ENCODE measurements at places on chromosomes 6 and 20. TPM values are rescaled to one million over a fixed set of nuclear protein-coding genes. Genes with fewer than 3 reads are reported as not detected.

GRCh38 chr20:18363708-18364107, 75.4 kb downstream of the ZNF133 start:
- DNase-seq: no peak

SLC32A1 gene
- polyA plus RNA-seq: not detected

PLCB1 gene
- polyA plus RNA-seq: 12.6 TPM

- no peak for DNase-seq
These were observed 21.2 kb downstream of the TGM2 start for GRCh38 chr20:38143646-38144554.

DNA sequence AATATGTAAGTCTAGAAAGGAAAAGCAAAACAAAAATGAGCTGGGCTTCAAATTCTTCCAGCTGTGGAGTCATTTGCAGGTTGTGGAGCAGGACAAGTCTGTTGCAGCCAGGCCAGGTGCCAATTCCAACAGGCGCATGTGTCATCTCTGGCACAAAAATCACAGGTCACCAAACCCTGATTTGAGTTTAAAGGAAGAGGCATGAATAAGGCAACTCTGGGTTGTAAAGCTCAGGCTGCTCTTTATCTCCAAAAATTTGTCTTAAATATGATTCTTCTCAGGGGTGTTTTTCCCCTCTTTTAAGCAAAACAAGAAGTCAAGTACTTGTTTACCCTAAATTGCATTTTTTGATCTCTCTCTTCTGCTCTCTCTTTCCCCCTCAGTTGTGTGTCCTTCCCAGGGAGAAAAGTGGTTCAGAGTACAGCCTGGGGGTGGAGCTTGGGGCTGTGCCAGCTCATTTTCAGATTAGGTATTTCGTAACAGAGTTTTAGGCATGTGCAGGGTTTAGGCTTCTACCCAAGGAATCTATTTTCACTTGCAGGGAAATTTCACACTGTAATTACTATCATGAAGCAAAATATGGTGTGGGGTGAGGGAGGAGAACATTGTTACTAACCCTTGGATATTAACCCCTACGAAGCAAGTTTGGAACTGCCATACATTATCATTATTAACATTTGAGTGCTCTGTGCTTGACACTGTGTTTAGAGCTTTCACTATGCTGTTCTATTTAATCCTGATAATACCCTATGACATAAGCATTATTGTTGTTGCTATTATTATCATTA, 8.3 kb upstream of the NCOA3 start:
- no peak for DNase-seq

- no peak for DNase-seq
These were observed 112.0 kb downstream of the ID4 start for GRCh38 chr6:19949155-19949554.
